ENCODE measurements at places on chromosomes 12 and 14. TPM values are rescaled to one million over a fixed set of nuclear protein-coding genes. Genes with fewer than 3 reads are reported as not detected.

GRCh38 chr12:42327227-42327590 is 1.2 kb downstream of the PPHLN1 start:
- H3K27me3 ChIP-seq: no peaks in the 10 kb centered on the region
- no peak for DNase-seq
- H3K36me3 ChIP-seq: no peaks in the 10 kb centered on the region
- peak overlapping the region; percentile 65 for H3K4me3 ChIP-seq
- H3K27ac ChIP-seq: peak overlapping the region; percentile 93

- H3K27me3 ChIP-seq: no peaks in the 10 kb centered on the region
- peak overlapping the region; percentile 42 for H3K27ac ChIP-seq
- DNase-seq: no peak
- no peak overlapping the region for H3K4me3 ChIP-seq
- H3K36me3 ChIP-seq: no peaks in the 10 kb centered on the region
- H3K4me1 ChIP-seq: no peaks in the 10 kb centered on the region
These were observed 41.4 kb upstream of the MANSC4 start for GRCh38 chr12:27821259-27821973.

- H3K4me3 ChIP-seq: no peak overlapping the region
- H3K27me3 ChIP-seq: no peaks in the 10 kb centered on the region
- no peak for DNase-seq
- H3K27ac ChIP-seq: no peak overlapping the region
These were observed 206.4 kb downstream of the CRADD start for GRCh38 chr12:93883436-93884154.

DNA sequence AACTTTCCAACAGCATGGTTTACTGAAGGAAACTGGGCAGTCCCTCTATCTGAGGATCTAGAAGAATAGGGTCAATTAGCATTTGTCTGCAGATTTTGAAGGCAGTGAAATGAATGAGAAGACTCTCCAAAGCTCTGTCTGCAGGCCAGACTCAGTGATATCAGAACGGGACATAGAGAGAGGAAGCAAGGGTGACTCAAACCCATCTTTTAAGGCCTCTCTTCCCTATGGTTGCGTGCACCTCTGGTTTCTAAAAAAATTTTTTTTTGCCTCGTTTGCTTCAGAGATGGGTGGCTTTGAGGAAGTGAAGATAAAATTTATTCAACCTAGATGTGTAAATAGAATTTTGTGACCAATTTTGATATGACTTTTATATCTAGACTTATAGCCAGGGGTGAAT is 71.9 kb upstream of the HOXC13 start:
- H3K4me3 ChIP-seq: no peak overlapping the region
- DNase-seq: no peak
- no peaks in the 10 kb centered on the region for H3K27me3 ChIP-seq
- no peaks in the 10 kb centered on the region for H3K4me1 ChIP-seq
- H3K36me3 ChIP-seq: no peaks in the 10 kb centered on the region
- H3K27ac ChIP-seq: no peak overlapping the region

GRCh38 chr12:61367281-61367785 is 892.9 kb upstream of the USP15 start:
- H3K36me3 ChIP-seq: no peaks in the 10 kb centered on the region
- DNase-seq: no peak
- no peaks in the 10 kb centered on the region for H3K27me3 ChIP-seq
- H3K4me1 ChIP-seq: no peaks in the 10 kb centered on the region

GRCh38 chr14:94170136-94170535 is 4.0 kb upstream of the PPP4R4 start:
- no peak overlapping the region for H3K4me3 ChIP-seq
- peaks cover 6% of the 10 kb centered on the region for H3K27me3 ChIP-seq
- no peak for DNase-seq
- H3K27ac ChIP-seq: no peak overlapping the region
- H3K36me3 ChIP-seq: no peaks in the 10 kb centered on the region

DNA sequence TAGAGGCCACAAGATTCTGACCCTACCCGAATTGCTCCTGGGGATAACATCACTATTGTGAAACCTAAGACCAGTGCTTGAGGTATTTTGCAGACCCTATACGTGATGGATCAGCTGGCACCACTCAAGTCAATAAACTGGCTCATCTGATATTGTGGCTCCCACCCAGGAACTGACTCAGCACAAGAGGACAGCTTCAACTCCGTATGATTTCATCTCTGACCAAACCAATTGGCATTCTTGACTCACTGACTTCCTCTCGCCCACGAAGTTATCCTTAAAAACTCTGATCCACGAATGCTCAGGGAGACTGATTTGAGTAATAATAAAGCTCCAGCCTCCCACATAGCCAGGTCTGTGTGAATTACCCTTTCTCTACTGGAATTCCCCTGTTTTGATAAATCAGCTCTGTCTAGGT is 1036.1 kb upstream of the TMEM132C start:
- DNase-seq: no peak
- H3K27me3 ChIP-seq: no peaks in the 10 kb centered on the region
- no peak overlapping the region for H3K27ac ChIP-seq
- no peak overlapping the region for H3K4me3 ChIP-seq

- H3K4me1 ChIP-seq: no peaks in the 10 kb centered on the region
- no peaks in the 10 kb centered on the region for H3K36me3 ChIP-seq
- H3K27me3 ChIP-seq: no peaks in the 10 kb centered on the region
- H3K4me3 ChIP-seq: no peak overlapping the region
These were observed 64.2 kb upstream of the CSRP2 start for GRCh38 chr12:76943008-76943407.

GRCh38 chr12:73362666-73363065 is 1090.5 kb downstream of the TRHDE start:
- DNase-seq: no peak
- no peaks in the 10 kb centered on the region for H3K4me1 ChIP-seq
- no peaks in the 10 kb centered on the region for H3K36me3 ChIP-seq
- no peak overlapping the region for H3K4me3 ChIP-seq

DNA sequence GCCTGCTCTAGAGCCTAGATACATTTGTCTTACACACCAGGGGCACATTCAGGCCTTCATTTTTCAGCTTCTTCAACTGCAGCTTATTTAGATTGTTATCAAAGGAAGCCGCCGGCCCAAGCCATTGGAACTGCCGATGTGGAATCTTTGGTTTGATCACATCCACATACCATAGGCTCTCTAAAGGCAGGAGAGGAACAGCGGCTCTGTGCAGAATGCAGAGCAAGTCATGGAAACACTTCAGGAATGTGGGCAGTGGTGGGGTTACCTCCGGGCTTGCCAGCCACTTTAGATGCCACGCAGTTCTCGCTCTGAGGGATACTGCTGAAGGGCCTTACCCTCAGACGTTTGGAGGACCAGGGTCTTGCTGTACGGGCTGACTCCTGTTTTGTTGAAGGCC is 53.4 kb upstream of the PYGL start:
- no peak overlapping the region for H3K4me3 ChIP-seq
- no peaks in the 10 kb centered on the region for H3K36me3 ChIP-seq
- H3K27ac ChIP-seq: no peak overlapping the region

GRCh38 chr12:74722709-74723108 is 185.1 kb downstream of the ATXN7L3B start:
- no peaks in the 10 kb centered on the region for H3K27me3 ChIP-seq
- no peak overlapping the region for H3K27ac ChIP-seq
- no peak for DNase-seq
- no peak overlapping the region for H3K4me3 ChIP-seq
- no peaks in the 10 kb centered on the region for H3K36me3 ChIP-seq

- no peak for DNase-seq
- no peak overlapping the region for H3K4me3 ChIP-seq
- no peaks in the 10 kb centered on the region for H3K36me3 ChIP-seq
These were observed 93.0 kb downstream of the DPF3 start for GRCh38 chr14:72800848-72801370.

GRCh38 chr14:72154645-72155378 is 222.6 kb downstream of the RGS6 start:
- DNase-seq: no peak
- H3K36me3 ChIP-seq: no peaks in the 10 kb centered on the region
- no peaks in the 10 kb centered on the region for H3K27me3 ChIP-seq
- H3K27ac ChIP-seq: no peak overlapping the region
- no peaks in the 10 kb centered on the region for H3K4me1 ChIP-seq
- no peak overlapping the region for H3K4me3 ChIP-seq

DNA sequence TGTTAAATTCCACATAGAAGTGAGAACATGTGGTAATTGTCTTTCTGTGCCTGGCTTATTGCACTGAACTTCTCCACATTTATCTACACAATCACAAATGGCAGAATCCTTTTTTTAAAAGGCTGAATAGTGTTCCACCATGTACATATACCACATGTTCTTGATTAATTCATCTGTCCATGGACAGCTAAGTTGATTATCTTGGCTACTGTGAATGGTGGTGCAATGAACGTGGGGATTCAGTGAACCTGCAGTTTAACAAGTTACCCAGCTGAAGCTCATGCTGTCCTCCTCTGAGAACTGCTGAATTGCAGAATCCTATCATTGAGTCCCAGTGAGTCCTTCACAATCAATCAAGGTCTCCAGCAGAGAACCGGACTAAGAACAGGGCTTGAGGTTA is 74.9 kb downstream of the TBK1 start:
- H3K4me1 ChIP-seq: no peaks in the 10 kb centered on the region
- DNase-seq: no peak
- no peaks in the 10 kb centered on the region for H3K36me3 ChIP-seq
- no peak overlapping the region for H3K4me3 ChIP-seq
- H3K27ac ChIP-seq: no peak overlapping the region
- H3K27me3 ChIP-seq: no peaks in the 10 kb centered on the region

DNA sequence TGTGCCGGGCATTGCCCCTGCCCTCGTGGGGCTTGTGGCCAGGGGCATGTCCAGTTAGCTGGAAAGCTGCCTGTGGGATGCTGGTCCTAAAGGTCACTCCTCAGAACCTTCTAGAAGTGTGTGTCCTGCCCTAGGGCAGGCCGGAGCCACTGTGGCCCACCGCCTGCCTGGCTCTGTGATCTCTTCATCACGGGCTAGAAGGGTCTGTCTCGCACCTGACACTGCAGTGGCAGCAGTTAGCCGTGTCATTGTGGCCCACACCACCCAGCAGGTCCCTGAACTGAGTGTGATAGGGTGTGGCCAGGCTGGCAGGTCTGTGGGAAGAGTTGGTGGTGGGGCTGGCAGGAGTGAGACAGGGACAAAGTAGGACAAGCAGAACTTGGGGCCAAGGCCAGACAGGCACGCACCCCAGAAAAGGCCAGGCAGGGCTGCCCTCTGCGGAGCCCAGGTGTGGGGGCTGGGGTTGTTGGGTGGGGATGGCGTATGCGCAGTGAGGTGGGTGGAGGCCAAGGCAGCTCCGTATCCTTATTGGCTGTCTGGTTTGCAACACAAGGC is 41.2 kb downstream of the ADGRD1 start:
- H3K27ac ChIP-seq: no peak overlapping the region
- DNase-seq: no peak
- no peaks in the 10 kb centered on the region for H3K36me3 ChIP-seq
- H3K27me3 ChIP-seq: no peaks in the 10 kb centered on the region

GRCh38 chr14:63406333-63406732 is 87.6 kb upstream of the GPHB5 start:
- H3K4me1 ChIP-seq: peaks cover 7% of the 10 kb centered on the region
- no peak for DNase-seq
- H3K27ac ChIP-seq: no peak overlapping the region
- no peak overlapping the region for H3K4me3 ChIP-seq
- peaks cover 45% of the 10 kb centered on the region for H3K36me3 ChIP-seq

DNA sequence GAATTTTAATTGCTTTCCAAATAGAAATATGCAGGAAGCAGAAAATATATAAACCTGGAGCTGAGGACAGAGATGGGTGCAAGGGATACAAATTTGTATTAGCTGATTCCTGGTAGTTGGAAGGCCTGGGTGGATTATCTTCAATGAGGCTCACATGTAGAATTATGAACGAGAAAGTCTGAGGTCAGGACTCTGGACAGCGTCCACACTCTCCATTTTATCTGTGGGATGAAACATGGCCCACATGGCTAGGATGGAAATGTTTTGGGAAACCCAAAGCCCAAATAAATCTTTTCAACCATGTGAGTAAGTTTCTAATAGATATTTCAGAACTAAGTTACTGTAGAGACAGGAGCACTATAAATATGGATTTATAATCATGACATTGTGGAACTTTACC is 256.1 kb downstream of the APAF1 start:
- H3K4me3 ChIP-seq: no peak overlapping the region
- peaks cover 18% of the 10 kb centered on the region for H3K27me3 ChIP-seq
- DNase-seq: no peak

- no peak overlapping the region for H3K27ac ChIP-seq
- H3K36me3 ChIP-seq: no peaks in the 10 kb centered on the region
- no peaks in the 10 kb centered on the region for H3K4me1 ChIP-seq
These were observed 94.7 kb upstream of the KRR1 start for GRCh38 chr12:75606151-75606550.

DNA sequence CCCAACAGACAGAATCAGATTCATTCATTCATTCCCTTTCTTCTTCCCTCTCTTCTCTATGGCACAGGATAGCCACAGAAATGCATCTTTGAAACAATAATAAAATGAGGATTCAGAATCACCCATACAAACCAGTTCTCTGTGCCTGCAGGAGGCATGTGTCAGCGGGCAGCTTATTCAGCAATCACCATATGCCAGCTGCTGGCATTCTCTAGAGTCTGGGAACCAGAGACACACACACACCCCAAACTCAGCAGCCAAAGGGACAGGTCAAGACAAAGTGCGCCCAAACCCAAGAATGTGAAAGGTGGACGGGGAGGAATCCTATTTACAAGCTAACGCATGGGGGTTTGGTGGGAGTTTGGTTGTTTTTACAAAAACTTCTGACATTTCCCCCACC is 14.1 kb downstream of the ARF3 start:
- no peak for DNase-seq
- H3K4me3 ChIP-seq: no peak overlapping the region
- peaks cover 6% of the 10 kb centered on the region for H3K36me3 ChIP-seq
- H3K27ac ChIP-seq: peak overlapping the region; percentile 72
- H3K27me3 ChIP-seq: no peaks in the 10 kb centered on the region

DNA sequence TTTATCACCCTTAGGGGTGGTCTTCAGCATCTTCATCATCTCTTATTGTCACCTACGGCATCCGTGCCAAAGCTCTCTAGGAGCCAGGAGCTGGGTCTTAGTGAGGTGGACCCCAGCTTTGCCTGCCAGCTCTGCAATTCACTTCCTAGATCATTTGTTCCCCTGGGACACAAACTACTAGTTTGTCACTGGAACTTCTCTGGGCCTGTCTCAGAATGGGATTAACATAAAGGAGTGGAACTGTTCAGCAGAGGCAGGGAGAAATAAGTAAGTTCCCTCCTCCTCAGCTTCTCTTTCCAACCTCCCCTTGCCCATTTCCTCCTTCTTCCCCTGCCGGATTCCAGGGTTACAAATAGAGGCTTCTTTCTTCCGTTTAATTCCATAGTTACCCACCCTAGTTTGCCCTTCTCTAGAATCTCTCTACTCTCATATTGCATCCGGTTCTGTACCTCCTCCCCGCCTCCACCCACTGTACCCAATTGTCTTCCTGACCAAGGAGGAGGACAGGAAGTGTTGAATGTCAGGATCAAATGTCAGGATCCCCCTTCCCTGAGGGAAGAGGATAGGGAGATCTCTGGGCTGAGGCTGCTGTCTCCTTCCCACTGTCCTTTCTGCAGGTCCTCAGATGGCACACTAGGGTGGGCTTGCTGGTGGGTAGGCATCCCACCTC is 25.0 kb downstream of the LARP4 start:
- H3K4me3 ChIP-seq: no peak overlapping the region
- H3K4me1 ChIP-seq: no peaks in the 10 kb centered on the region
- H3K27ac ChIP-seq: no peak overlapping the region
- no peaks in the 10 kb centered on the region for H3K27me3 ChIP-seq

GRCh38 chr14:86450085-86450484 is 920.1 kb downstream of the FLRT2 start:
- H3K27ac ChIP-seq: no peak overlapping the region
- DNase-seq: no peak
- H3K4me1 ChIP-seq: no peaks in the 10 kb centered on the region
- H3K36me3 ChIP-seq: no peaks in the 10 kb centered on the region
- H3K4me3 ChIP-seq: no peak overlapping the region

Gene C1RL
- total RNA-seq: 53.2 TPM

Gene KIF26A
- total RNA-seq: 0.80 TPM

Gene PIWIL1
- total RNA-seq: 0.09 TPM

Gene BMP4
- 24.8 TPM for total RNA-seq

All from esophagus squamous epithelium (tissue), 5 donors.